ENCODE measurements at places on chromosomes 16 and 17.

GRCh38 chr16:78607465-78607864 is 508.0 kb downstream of the WWOX start:
- DNase-seq, result no peak

DNA sequence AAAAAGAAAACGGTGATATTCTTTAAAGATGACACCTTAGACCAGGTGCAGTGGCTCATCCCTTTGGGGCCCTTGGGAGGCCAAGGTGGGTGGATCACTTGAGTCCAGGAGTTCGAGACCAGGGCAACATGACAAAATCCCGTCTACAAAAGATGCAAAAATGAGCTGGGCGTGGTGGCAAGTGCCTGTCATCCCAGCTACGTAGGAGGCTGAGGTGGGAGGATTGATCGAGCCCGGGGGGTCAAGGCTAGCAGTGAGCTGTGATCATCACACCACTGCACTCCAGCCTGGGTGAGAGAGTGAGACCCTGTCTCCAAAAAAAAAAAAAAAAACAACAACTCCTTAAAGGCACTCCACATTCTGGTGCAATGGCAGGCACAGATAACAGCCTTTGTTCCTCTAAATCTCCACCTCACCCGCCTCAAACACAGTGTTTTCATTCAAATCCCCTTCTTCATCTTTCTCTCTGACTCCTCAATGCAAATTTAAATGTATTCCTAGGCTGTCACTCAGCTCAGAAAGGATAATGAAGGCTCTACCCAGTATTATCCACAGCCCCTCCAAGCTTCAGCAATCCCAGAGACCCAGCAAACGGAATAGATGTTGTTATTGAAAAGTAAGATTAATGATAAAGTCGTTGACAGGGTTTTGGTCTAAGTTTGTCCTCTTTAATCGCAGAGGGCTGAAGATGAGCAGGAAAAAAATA is 56.2 kb upstream of the CACNG5 start:
- no peak for DNase-seq

DNA sequence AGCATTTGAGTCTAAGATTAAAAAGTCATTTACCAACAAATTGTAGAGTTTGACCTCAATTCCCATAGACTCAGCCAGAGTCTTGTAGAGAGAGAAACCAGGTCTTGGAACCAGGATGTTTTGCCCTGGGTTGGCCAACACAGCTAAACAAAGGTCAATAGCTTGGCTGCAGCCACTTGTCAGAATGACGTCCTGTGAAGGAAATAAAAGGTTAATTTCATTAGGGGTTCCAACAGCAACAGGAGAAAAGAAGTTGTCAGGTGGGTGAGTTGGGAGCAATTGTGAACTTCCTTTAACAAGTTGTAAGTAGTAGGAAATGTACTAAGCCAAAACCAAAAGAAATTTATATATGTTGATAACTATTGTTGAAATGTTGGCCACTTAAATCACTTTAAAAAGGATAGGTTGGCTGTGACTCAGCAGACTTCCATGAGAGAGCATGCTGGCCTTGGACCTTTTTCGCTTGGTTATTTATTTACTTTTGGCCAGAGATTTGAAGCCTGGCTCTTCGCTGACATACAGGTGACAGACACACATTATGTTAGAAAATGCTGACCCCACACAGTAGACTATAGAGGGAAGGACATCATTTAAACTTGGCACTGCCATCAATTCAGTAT is 4.3 kb downstream of the TAT start:
- DNase-seq, result no peak

GRCh38 chr17:43834106-43834505 is 1.2 kb upstream of the MPP3 start:
- no peak for DNase-seq

- no peak for DNase-seq
Observed at GRCh38 chr17:16019347-16019746, 19.7 kb downstream of the TTC19 start.

DNA sequence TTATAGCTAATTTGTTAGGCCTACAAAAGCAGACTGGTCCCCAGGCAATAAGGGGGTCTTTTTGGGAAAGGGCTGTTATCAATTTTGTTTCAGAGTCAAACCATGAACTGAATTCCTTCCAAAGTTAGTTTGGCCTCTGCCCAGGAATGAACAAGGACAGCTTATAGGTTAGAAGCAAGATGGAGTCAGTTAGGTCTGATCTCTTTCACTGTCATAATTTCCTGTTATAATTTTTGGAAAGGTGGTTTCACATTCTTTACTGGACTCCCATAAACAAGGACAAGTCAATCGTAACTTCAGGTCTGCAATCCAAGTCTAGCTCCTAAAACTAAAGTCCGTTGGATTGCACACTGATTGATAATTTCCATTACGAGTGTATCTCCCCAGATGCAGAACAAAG is 30.1 kb upstream of the SHCBP1 start:
- DNase-seq, result no peak

GRCh38 chr17:42185621-42185930 is 324 bp upstream of the HCRT start:
- DNase-seq, result no peak

GRCh38 chr17:79815836-79816461 is 19.1 kb upstream of the CBX8 start:
- DNase-seq, result no peak

- no peak for DNase-seq
Observed at GRCh38 chr17:7179317-7180254, at the start of gene ASGR1. Gene ASGR1 (minus strand): TSS chr17:7179370. CDS start chr17:7178563, 807 bp downstream.

DNA sequence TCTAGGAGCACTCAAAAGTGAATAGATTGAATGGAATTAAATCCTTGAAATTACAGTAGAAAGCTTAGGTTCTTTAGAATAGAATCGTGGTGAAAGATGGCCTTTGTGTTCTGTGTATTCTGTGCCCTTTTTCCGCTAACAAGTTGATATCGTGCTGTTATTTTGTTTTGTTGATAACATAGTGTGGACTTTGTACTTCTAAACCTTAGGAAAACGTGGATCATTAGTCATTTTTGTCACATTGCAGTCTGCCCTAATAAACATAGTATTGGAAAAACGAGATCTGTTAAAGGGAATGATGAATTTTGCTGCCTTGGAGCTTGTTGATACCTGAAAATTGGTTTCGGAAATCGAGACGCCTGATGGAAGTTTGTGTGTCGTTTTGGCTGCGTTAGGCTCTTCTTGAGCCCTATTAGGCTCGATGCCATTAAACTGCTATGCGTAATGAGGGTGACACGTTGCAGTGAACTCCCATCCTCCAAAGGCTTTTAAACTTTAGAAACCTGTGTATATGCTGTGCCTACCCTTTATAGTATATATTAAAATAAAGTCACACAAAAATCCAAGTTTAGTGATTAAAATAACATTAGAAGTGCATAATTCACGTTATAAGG is 145.7 kb downstream of the PRKCA start:
- DNase-seq, result no peak

DNA sequence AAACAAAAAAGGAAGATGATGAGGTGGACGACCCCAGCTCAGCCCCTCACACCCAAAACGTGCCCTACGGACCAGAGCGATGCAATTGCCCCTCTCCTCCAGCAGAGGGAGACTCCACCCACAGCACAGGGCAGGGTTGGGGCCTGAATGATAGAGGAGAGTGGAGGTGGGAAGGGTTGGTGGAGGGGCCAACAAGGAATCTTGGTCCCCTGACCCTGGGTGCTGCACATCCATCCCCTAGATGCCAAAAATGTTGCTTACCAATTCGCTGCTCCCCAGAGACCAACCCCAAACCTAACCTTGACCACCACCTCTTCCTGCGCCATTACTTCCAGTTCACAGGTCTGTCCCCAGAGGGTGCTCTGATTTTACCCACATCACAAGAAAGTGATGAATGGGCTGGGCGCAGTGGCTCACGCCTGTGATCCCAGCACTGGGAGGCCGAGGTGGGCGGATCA is 12.9 kb downstream of the P2RX5 start:
- DNase-seq, result peak; percentile 62

DNA sequence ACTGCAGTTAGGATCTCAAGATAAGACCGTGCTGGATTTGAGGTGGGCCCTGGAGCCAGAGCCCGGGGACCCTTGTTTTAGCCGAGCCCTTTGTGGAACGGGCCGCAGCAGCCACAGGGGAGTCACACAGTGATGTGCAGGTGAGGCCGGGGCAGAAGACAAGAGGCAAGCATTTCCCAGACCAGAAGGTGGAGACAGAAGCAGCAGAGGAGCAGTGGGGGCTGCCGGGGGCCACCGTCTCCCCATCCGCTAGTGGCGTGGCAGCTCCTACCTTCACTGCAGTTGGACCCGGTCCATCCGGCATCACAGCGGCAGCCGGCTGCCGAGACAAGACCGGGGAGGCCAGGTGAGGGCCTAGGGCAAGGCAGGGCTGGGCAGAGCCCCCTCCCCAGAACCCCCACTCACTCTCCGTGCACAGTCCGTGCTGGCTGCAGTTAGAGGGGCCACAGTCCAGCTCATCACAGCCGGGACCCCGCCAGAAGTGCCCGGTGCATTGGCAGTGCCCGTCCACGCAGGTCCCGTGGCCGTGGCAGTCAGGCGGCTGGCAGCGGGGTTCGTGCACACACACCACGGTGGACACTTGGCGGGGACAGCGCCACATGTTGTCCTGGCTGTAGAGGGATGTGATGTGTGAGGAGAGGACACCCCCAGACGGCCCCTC is 6.0 kb downstream of the NAGPA start:
- no peak for DNase-seq

GRCh38 chr17:33291248-33292200 is 1.6 kb downstream of the ASIC2 start:
- DNase-seq, result no peak

DNA sequence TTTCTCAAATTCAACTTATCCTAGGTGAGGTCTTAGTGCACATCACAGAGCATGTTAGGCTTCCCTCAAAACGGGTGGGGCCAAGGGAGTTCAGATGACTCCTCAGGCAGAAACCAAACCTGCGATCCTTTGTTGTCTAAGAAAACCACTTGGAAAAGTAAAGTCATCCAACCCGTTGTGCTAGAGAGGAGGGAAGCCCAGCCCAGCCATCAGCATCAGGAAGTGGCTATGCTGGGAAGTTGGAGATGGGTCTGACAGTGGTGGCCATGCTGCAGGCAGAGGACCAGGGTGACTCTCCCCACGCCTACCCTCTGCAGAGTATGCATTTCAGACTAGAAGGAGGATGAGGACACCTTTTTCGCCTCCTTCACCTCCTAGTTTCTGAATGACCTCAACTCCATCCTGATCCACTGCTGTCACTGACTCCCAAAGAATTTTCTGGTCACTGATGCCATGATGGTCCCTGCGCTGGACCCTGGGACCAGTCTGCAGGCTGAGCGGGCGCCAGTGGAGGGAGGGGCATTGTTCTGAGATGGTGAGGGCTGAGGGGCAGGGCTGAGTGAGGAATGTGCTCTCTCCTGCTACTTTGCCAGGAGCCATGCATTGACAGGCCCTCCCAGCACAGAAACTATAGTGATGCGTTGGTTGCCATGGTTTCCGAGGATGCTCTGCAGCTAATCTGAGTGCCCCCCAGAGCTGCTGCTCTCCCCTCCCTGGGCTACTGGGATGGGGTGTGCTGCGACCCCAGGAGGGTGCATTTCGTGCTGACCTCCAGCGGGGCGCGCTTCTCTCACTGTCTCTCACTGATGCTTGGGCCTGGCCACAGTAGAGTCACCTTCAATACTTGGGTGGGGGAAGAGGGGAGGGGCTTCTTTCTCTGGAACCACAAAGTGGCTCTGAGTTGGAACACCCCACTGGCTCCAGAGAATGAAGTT is 20.4 kb downstream of the ALOX12B start:
- no peak for DNase-seq

- DNase-seq, result no peak
Observed at GRCh38 chr17:36829676-36830075, 107.6 kb upstream of the LHX1 start.

DNA sequence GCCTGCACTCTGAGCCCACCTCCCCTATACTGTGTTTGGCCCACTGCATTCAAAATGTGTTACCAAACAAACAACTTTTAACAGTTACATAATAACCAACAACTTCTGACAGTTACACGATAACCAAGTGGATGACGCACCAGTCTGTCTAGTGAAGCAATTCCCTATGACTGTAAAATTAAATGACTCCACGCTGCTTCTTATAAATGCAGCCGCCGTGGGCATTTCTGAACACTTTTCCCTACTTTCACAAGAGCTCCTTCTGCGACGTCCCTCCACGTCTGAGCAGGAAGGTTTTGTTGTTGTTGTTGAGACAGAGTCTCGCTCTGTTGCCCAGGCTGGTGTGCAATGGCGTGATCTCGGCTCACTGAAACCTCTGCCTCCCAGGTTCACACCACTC is 27.6 kb downstream of the ZNF276 start:
- no peak for DNase-seq

- no peak for DNase-seq
Observed at GRCh38 chr17:80461528-80462160, 14.8 kb downstream of the NPTX1 start.

- peak; percentile 98 for DNase-seq
Observed at GRCh38 chr17:5584383-5585286, at the start of gene NLRP1. Gene NLRP1 (minus strand): TSS chr17:5584509. CDS start chr17:5583957, 552 bp downstream.

GRCh38 chr16:21646091-21646490 is 6.3 kb downstream of the IGSF6 start:
- DNase-seq, result no peak

- no peak for DNase-seq
Observed at GRCh38 chr17:34370997-34371395, 8.0 kb upstream of the CCL1 start.

- peak; percentile 76 for DNase-seq
Observed at GRCh38 chr16:55508941-55509931, at the start of gene LPCAT2. Gene LPCAT2 (plus strand): TSS chr16:55509072. CDS start chr16:55509182, 110 bp downstream.

DNA sequence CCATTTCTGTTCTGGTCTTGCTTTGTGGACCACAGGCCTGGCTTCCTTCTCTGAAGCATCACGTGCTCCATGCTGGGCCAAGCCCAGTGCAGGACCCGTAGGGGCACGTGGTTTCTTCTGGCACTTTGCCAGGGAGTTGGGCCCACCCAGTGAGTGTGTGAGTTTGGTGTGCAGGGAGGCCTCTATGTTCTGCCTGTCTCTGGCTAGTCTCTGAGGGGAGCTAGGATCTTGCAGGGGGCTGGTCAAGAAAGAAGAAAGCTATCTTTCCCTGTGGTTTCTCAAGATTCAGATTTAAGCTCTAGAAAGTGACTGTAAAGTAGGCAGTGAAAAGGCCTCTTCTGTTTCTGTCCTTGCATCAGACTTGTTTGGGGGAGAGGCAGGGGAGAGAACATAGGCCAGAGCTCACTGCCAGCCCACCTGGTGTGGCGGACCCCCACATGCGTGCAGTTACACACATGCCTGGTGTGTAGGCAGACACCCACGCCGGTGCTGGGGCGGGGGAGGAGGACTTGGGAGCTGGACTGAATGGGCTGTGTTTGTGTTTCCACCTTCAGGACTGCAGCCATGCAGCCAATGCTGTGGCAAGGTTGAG is 11.8 kb downstream of the LASP1 start:
- peak; percentile 55 for DNase-seq

GRCh38 chr17:50051082-50051576 is 4.8 kb upstream of the ITGA3 start:
- peak; percentile 39 for DNase-seq

All from T-helper 2 cell (primary cell).